ENCODE measurements at places on chromosomes 2 and 18.
A peak's percentile ranks its signal among the peaks of the same experiment; 100 is the strongest.

GRCh38 chr2:17792515-17792914, 23.7 kb upstream of the MSGN1 start:
- DNase-seq = no peak

- DNase-seq = peak; percentile 34
Measured at GRCh38 chr2:52976143-52976949, 791.3 kb upstream of the CHAC2 start.

DNA sequence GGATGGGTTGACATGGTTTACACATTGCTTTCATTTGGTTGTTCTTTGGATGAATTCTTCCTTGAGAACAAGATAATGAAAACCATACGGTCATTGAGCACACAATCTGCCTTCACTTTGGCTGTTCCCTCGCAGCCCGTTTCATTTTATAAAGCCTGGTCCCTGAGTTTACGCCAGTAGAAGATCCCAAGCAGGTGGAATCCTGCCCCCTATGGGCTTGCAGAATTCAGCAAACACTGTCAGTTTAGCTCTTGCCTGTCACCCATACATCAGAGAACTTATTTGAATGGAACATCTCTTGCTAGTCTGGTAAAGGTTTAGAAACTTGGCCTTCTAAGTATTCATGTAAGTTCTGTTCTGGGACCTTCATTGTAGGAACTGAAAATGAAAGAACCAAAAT, 666.4 kb upstream of the ZEB2 start:
- no peak for DNase-seq

- peak; percentile 12 for DNase-seq
Measured at GRCh38 chr2:120626566-120626965, 109.1 kb upstream of the GLI2 start.

DNA sequence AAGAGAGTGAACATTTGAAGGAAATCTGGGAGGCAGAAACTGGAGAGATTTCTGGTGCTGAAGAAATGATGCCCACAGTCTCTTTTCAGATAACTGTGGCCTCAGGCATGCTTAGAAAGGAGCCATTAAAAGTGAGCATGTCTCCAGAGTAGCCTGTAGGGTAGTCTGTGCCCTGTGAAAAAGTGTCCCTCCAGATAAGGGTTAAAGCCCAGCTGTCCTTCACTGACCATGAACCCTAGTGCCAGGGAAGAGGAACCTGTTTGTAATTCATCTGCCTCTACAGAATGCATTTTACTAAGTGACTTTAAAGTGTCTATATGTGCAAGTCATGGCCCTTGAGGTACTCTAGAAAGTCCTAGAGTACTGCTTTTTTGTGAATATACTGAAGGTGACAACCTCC, 30.5 kb upstream of the EHBP1 start:
- no peak for DNase-seq

- DNase-seq = no peak
Measured at GRCh38 chr2:108082978-108083377, 96.7 kb downstream of the SLC5A7 start.

DNA sequence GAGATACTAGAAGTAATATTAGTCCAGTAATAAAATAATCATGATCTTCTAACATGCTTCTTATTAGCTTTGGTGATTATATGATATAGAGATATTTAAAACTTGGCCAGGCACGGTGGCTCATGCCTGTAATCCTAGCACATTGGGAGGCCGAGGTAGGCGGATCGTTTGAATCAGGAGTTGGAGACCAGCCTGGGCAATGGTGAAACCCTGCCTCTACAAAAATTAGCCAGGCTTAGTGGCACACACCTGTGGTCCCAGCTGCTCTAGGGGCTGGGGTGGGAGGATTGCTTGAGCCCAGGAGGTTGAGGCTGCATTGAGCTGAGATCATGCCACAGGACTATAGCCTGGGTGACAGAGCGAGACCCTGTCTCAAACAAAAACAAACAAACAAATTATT, 87.0 kb downstream of the WDR7 start:
- DNase-seq = no peak

DNA sequence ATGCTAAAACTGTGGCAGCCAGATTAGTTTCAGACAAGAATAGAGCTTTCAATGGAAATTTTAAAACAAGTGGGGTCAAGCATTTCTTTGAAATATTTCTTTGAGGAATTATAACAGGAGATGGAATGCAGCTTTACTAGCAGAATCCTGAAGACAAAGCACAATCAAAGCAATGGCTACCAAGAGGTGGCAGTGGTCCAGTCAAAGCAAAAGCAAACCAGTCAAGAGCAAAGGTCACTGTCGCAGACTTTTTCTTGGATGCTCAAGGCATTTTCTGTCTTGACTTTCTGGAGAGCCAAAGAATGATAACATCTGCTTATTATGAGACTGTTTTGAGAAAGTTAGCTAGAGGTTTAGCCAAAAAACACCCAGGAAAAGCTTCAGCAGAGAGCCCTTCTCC, 351.2 kb upstream of the DLGAP1 start:
- no peak for DNase-seq

DNA sequence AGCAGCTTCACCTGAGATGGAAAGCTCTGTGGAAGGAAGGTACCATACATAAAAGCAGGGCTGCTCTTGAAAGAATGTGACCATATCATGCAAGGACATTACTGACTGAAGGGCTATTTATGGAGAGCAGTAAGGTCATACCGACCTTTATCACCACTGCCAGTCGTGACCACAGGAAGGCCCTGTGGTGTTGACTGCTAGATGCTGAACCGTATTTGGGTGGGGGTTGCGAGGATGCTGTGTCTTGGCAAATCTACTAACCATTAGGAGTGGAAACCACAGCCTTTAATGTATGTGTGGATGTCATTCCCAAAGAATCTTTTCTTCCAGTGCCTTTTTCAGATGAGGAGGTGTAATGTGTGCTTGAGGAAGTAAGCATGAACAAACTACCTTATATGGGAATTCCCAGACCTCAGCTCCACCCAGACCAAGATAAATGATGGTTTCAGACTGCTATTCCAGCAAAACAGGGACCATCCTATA, 60.8 kb downstream of the LIMS1 start:
- DNase-seq = no peak

DNA sequence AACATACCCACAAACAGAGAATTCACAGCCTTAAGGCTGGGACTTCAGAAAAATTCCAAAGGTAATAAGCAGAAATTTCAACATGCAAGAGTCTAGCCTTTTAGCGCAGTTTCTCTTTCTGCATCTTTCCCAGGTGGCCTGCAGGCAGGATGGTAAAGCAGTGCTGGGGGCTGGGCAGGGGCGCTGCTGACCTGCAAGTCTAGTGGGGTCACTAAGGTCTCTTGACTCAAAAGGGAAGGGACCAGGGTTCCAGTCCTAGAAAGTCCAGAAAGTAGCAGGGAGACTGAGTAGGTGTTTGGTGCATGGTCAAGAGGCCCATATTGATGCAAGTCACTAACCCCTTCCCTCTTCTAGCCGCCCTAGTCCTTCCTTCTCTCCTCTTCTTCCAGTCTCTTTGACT, 169.2 kb downstream of the TGIF1 start:
- no peak for DNase-seq

DNA sequence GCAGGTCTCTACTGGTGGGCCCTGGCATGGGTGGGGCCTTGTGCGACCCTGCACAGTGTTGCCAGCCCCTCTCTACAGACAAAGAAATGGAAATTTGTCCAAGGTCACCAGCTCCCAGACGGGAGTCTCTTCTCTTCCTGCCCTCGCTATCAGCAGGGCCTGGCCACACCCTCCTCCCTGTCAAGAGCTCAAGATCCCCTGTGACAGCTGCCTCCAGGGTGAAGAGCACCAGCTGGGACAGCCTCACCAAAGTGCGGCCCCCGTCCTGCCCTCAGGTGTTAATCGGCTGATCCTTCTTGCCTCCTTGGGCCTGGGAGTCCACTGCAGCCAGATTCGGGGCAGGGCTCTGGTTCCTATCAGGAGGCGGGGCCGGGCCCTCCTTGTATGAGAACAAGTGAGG, 259.1 kb downstream of the TWIST2 start:
- DNase-seq = no peak

- DNase-seq = no peak
Measured at GRCh38 chr18:79395308-79395640, 456 bp upstream of the NFATC1 start.

DNA sequence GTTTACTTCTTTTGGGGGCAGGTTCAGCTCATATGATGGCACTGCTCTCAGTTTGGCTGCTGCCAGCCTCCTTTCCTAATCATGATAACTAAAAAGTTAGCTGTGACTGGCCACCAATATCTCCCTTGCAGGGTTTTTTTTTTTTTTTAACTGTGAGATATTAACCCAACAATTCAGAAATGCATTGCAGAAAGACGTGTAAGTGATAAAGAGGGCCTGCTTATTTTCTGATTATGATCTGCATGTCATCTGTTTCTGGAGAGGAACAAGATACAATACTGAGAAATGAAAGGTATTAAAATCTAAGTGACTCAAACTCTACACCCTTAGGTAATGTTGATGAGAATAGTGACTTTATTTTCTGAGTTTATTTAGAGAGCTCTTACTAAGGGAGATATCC, 905.6 kb downstream of the SOCS6 start:
- no peak for DNase-seq

GRCh38 chr18:7492385-7492784, 74.7 kb upstream of the PTPRM start:
- no peak for DNase-seq

- no peak for DNase-seq
Measured at GRCh38 chr2:166042356-166042755, 85.5 kb downstream of the SCN1A start.

GRCh38 chr2:256094-256493, 7.7 kb downstream of the SH3YL1 start:
- no peak for DNase-seq

DNA sequence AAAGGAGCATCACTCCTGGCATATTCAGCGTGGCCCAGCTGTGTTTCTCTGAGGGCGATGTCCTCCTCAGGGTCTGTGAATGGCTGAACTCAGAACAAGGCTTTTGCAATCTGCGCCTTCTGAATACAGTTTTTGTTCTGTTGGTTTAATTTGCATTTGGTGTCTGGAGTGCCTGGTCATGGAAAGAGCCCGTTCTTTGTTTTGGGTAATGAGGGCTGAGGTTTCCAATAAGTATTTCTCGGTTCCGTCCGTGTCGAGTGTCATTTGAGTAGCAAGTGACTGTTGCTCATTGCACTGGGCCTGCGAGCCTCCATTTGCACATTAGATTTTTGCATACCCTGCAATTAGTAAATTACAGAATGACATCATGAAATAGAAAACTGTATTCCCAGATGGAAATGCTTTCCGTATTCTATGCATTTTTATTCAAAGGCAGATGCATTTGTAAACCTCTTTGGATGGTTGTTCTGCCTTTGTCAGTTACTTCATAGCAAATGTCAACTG, 57.3 kb downstream of the NEDD4L start:
- DNase-seq = peak; percentile 75

- DNase-seq = no peak
Measured at GRCh38 chr2:230986520-230987136, 9.3 kb upstream of the SPATA3 start.

DNA sequence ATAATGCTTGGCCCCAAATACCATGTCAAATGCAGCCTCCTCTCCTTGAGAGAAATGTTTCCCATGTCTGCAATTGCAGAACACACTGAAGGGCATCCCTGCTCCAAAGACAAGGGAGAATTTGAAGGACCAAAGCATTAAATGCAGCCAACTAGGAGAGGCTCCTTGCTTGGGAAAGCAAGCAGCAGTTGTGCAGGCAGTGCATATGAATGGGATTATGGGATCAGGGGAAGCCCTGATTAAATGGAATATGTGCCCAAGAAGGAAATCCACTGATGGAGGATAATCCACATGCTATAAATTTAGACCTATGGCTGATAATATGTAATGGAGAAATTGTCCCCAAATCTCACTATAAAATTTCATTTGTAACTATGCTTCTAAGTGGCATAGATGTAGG, 116.1 kb downstream of the NCKAP5 start:
- DNase-seq = no peak

- no peak for DNase-seq
Measured at GRCh38 chr18:71995904-71996465, 548.2 kb downstream of the CBLN2 start.

GRCh38 chr2:240244543-240244942, 104.1 kb upstream of the OTOS start:
- DNase-seq = no peak

DNA sequence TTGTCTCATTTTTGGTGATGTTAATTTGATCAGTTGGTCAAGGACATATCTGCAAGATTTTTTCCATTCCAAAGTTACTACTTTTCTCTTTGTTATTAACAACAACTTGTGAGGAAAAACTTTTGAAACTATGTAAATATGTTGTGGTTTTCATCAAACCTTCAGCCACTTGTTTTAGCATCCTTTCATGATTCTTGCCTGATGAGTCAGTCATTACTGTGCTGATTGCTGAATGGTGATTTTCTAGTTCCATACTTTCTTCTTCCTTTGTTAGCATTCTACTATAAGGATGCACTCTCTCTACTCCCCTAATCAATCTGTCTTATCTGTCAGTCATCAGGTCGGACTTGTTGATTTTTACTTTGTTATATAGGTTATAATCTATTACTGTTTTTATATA, 10.9 kb downstream of the TMEM87B start:
- no peak for DNase-seq

DNA sequence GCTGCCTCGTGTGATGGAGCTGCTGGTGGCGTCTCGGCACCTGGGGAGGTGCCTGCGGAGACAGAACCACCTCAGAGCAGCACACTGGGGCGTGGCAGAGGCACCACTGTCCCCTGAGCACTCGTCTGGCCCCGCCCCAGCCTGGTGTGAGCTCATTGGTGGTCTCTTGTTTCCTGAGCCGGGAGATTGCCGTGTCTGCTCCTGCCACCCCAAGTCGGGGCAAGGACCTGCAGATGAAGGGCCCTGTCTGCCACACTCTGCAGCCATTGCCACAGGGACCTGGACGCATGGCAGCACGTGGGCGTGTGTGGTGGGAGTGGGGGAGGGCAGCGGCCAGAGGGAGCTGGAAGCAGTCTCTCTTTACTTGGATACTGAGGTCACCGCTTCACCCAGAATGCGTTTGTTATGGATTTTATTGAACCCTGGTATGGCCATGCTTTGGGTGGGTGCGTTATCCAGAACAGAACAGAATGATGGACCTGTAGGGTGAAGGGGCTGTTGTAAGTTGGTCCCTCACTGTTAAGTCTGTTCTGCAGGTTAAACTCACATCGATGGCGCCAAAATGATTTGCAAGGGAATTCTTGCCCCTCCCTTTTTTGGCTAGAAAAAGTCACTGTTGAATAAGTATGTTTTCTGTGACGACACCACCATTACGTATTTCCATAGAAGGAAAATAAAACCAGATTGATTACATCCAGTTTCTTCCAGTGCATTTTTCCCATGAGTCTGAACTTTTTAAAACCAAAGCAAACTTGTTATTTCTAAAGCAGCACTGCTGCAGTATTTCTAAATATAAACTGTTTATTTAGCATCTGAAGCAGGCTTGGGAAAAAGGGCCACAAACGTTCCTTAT, 92.0 kb downstream of the USP40 start:
- DNase-seq = no peak

GRCh38 chr2:188303363-188304031, 11.8 kb downstream of the GULP1 start:
- no peak for DNase-seq

GRCh38 chr2:185035906-185036305, 437.6 kb downstream of the ZNF804A start:
- no peak for DNase-seq

- DNase-seq = no peak
Measured at GRCh38 chr2:232350804-232351685, 27.5 kb upstream of the ALPP start.
